ENCODE measurements at places on chromosomes 5 and 9. TPM values are rescaled to one million over a fixed set of nuclear protein-coding genes. Genes with fewer than 3 reads are reported as not detected.

TXNDC8 gene
- total RNA-seq: not detected

IL3 gene
- total RNA-seq: not detected

FOXD4 gene
- total RNA-seq: 2.2 TPM

FOXI1 gene
- total RNA-seq: not detected

CDC14B gene
- 0.27 TPM for total RNA-seq

DNA sequence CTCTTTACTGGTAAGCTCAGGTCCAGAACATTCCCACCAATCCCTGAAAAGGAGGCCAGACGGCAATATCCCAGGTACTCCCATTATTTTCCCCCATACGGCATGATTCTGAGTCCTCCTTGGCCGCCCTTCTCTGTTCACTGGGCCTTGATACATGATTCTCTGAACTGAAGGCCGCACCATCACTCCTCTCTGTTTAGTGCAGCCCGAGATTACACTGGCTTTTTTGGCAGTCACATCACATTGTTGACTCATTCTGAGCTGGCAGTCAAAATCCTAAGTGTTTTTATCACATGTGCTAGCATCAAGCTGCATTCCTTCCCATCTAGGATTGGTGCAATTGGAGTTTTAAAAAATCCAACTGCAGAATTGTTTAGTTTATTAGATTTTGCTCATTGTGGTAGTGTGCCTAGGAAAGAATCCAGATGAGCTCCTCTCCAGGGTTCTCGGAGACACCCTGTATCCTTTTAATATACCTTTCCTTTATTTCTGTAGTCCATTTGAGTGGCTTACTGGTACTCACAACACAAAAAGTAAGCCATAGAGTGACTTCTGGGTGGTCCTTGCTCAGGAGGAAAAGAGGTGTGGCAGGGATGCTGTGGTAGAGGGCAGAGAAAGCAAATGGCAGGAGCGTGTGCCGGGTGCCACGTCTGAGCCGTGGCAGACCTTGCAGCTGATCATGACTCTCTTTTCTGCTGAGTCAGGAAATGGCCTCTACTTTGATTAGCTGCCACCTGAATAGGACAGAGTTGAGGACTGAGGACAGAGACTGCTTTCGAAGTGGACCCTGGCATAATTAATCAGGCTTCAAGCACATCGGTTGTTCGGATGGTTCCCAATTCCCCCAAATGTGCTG is 121.1 kb upstream of the IL12B start:
- no peak for DNase-seq

- no peak for DNase-seq
These were observed 152.8 kb upstream of the DAP start for GRCh38 chr5:10913841-10914240.

DNA sequence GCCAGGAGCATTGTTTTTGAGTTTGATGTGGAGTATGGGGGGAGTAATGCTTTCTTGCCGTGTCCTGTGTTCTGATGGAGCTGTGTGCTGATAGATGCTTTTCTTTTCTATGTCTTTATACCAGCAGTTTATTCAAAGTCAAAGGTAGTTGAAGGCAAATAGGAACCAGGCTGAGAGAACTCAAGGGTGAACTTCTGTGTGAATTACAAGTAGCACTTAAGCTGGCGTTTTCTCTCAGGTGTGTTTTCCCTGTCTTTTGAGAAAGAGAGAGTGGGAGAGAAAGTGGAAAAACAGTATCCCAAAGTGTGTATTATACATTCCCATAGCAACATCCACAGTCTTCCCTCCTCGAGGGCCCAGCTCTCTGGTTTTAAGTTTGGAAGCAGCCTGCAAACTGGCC is 1.5 kb downstream of the TNFAIP8 start:
- DNase-seq: no peak

- DNase-seq: no peak
These were observed 115.3 kb downstream of the GDNF start for GRCh38 chr5:37724395-37725125.

- no peak for DNase-seq
These were observed 196.3 kb downstream of the CSNK1G3 start for GRCh38 chr5:123708074-123708806.

PPIP5K2 gene
- total RNA-seq: 80.0 TPM

SPINK13 gene
- not detected for total RNA-seq

DNA sequence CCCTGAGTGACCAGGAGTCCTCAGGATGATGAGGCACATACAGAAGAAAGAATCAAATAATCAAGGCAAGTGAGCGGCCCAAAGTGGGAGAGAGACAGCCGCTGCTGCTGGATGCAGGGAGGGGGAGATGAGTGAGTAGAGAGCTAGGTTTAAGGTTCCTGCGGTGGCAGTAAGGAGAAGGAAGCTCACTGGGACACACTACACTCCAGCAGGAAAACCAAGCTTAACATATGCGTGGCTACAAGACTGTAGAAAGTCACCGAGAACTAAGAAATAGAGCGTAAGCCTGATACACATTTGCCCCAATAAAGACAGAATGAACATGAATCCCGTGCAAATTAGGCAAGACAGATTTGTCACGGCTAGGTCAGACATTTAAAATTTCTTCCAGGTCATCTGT is 470.2 kb downstream of the KDM4C start:
- no peak for DNase-seq

DNA sequence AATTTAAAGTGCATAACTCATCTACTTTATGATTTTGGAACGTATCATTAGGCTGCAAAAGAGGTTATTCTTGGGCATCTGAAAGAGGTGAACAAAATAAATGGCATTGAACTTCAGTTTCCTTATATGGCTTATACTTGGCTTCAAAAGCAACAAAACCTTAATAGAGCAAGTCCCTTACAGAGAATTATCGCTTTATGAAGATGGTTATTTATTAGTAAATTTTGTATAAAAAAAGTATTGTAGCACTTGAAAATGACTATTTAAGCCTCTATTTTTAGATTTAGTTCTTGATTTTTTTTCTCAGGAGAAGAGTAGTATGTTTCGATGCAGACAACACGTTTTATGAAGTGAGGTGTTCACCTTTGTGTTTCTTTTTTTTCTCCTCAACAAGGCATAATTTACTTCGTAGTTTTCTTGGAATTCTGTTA is 2.0 kb downstream of the ERBIN start:
- DNase-seq: no peak

- DNase-seq: no peak
These were observed 177.1 kb downstream of the GAPVD1 start for GRCh38 chr9:125438506-125439433.

- DNase-seq: no peak
These were observed 34.6 kb downstream of the SGCD start for GRCh38 chr5:156361436-156362109.

- no peak for DNase-seq
These were observed 221.7 kb downstream of the FSTL4 start for GRCh38 chr5:133390416-133391353.

DNA sequence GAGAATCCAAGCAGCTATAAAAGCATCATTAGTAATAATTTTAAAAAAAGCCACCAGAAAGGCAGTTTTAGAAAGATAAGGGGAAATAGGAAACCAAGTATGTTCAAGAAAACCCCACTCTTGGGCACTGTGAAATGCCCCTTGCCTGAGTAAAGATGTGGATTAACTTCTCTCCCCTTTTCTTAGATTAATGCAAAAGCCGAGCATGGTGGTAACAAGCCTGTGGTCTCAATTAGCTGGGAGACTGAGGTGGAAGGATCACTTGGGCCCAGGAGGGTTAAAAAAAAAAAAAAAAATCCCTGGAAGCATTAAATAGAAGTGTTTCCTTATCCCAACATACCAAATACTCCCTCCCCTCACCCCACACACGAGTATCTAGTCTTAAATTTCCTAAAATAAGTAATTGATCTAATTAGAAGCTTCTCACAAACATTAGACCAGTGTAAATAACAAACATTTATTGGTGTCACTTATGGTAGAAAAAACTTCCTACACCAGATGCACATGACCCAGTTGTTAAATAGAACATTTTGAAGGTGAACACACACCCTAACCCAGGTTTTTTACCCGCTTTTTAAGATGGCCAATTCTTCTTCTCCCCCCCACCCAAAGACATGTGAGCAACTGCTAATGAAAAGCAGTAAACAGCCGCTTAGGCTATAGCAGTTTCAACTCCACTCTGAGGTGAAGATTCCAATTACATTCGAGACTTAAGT is 5.2 kb downstream of the HSPA5 start:
- no peak for DNase-seq

MLANA gene
- total RNA-seq: not detected

DNA sequence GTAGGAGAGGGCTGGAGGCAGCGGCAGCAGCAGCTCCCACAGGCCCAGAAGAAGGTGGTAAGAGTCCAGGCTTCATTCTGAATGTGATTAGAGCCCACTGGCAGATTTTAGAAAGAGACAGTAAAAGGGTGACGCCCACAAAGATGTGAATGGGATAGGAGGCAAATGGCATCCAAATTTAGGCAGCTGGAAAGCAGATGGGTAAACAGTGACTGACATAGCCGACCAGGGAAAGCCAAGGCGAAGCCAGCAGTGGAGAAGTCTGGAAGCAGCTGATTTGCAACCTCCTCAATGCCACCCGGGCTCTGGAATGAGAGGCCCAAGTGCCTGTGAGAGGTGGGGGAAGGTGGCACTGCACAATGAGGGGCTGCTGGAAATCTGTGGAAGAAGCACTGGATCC is 103.3 kb downstream of the C5orf15 start:
- no peak for DNase-seq

ARHGEF28 gene
- total RNA-seq: not detected

INSL4 gene
- not detected for total RNA-seq

DNA sequence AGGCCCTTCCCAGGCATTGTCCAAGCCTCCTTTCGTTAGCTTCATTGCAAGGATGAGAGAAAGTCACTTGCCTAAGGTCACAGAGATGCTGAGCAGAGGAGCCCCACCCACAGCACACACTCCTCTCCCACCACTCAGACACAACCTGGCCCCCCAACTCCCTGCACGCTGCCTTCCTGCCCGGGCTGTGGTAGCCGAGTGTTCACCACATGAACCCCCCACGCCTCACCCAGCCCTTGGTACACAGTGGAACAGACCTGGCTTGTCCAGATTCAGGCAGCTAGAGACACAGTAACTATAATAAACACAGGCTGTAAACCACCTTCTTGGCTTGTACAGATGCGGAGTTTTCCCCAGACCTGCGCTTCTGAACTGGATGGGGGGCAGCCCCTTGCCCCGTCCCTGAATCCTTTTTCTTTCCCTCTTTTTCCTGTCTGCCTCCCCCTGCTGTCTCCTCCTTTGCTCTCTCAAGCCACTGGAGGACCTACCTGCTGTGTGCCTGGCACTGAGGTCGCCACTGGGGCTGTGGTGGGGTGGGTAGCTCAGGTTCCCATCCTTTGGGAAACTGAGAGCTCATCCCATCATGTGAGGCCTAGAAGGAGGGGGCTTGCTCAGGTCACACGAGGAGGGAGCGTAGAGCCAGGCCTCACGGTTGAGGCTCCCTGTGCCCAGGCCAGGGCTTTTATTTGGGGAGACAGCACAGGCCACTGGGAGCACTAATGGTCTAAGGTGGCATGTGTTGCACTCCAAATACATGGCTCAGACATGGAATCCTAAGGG is 55.7 kb upstream of the SYNPO start:
- no peak for DNase-seq

DNA sequence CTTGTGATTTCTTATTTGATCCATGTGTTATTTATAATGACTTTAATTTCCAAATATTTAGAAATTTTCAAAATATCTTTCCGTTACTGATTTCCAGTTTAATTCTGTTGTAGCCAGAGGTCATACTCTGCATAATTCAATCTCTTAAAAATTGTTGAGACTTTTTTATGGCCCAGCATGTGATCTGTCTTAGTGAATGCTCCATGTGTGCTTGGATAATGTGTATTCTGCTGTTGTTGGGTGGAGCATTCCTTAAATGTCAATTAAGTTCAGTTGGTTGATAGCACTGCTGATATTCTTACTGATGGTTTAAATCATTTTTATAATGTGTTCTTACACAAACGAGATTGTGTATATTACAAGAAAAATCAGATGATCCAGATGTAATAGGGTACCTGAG is 180.8 kb downstream of the RGS3 start:
- no peak for DNase-seq

DNA sequence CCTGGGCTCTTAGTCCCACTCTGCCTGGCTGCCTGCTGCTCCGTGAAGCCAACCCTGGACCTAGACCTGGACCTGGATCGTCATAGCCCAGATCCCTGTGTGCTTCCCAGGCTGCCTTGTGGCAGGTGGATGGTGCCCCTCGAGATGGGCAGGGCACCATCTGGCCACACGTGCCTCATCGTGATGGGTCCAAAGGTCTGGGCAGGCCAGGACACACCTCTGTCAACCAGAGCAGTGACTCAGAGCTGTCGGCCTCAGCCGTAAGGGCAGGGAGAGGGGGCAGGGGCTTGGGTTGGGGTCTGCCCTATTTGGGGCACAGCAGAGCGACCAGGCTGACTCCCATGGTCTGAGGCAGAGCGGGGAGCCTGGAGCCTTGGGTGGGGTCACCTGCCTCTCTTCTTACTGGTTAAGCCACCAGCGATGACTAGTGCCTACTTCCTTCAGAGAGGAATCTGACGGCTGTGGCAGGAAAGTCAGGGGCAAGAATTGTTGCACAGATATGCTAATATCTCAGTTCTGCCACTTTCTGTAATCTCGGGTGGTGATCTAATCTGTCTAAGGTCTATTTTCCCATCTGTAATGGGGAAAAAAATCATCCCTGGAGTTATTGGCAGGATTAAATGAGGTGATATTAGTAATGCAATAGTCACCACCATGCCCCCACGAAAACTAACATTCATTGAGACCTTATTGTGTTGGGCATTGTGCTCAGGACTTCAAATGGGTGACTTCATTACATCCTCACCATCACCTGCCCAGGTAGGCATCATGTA is 3.2 kb upstream of the CDHR2 start:
- DNase-seq: no peak

IRX2 gene
- not detected for total RNA-seq

DNA sequence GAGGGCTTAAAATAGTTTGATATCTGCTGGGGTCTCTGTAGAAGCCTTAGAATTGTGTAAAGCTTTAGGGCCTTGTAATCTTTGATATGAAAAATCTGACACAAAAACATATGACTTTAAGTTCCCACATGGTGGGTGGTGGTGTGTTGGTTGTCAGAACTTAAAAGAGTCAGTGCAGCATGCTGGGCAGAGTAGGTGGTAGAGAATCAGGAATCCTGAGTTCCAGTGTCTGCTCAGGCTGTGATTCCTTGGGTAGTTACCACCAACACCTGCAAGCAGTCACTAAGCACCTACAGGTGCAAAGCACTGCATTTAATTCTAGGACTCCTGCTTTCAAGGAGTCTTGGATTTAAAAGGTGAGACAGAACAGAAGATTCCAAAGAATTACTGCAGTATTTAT is 144.6 kb downstream of the ACER2 start:
- no peak for DNase-seq

- no peak for DNase-seq
These were observed 11.3 kb downstream of the IPPK start for GRCh38 chr9:92658611-92659010.

DNA sequence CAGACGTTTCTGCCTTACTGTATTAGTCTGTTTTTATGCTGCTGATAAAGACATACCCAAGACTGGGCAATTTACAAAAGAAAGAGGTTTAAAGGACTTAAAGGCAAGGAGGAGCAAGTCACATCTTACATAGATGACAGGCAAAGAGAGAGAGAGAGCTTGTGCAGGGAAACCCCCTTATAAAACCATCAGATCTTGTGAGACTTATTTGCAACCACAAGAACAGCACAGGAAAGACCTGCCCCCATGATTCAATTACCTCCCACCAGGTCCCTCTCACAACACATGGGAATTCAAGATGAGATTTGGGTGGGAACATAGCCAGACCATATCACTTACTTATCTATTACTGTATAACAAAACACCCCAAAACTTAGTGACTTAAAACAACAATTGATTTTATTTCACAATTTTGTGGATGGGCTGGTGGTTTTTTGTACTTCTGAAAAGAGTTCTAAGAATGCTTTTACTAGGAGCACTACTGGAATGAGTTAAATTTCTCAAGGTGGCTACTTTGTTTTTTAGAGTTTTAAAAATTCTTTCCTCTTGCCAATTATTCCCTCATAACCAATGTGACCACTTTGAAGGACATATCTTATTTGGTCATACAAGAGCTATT is 10.3 kb downstream of the RUSC2 start:
- no peak for DNase-seq

ZNF366 gene
- total RNA-seq: not detected
